T-cell (primary cell): ENCODE measurements at places on chromosomes 12 and 14.

GRCh38 chr14:21096978-21097635 lies 1.3 kb downstream of the ZNF219 start:
- no peak for DNase-seq

DNA sequence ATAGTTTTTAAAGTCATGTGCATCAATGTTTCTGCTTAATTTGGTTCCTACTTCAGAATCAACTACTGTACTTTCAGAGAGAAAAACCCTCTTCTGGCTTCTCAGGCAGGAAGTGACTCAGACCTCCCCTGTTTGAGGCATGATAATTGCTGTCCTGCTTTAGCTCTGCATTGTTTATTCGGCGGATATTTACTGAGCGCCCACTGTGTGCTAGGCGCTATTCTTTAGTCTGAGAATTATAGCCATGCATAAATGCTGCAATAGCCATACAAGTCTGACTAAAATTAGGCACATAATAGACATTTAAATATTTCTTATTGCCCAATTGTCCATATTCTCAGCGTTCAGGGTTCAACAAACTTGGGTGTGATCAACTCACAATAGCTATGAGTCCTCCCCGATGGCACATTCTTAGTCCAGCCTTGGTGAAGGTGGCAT lies 6.1 kb upstream of the AMIGO2 start:
- peak; percentile 11 for DNase-seq

GRCh38 chr12:49049566-49050224 lies 10.9 kb downstream of the KMT2D start:
- DNase-seq = no peak

GRCh38 chr12:40565029-40565633 lies 127.1 kb upstream of the CNTN1 start:
- DNase-seq = no peak
